ENCODE measurements at places on chromosomes 3 and 15. TPM values are rescaled to one million over a fixed set of nuclear protein-coding genes. Genes with fewer than 3 reads are reported as not detected.

GRCh38 chr15:66753687-66754377 is 51.8 kb downstream of the SMAD6 start:
- H3K4me3 ChIP-seq: no peak overlapping the region
- H3K27me3 ChIP-seq: peaks cover 8% of the 10 kb centered on the region
- no peak for DNase-seq
- H3K27ac ChIP-seq: no peak overlapping the region

DNA sequence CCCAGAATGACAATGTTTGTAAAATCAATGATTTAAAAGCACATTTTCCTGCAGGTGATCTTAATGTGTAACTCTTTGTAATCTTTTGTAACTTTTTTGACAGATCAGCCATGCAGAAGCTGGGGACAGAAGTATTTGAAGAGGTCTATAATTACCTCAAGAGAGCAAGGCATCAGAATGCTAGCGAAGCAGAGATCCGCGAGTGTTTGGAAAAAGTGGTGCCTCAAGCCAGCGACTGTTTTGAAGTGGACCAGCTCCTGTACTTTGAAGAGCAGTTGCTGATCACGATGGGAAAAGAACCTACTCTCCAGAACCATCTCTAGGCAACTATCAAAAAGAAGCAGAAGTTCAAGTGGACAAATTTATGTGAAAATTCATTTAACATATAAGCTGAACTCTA is 32.1 kb upstream of the NUDT16 start:
- no peaks in the 10 kb centered on the region for H3K27me3 ChIP-seq
- DNase-seq: no peak
- H3K27ac ChIP-seq: no peak overlapping the region
- no peaks in the 10 kb centered on the region for H3K36me3 ChIP-seq
- H3K4me3 ChIP-seq: no peak overlapping the region

DNA sequence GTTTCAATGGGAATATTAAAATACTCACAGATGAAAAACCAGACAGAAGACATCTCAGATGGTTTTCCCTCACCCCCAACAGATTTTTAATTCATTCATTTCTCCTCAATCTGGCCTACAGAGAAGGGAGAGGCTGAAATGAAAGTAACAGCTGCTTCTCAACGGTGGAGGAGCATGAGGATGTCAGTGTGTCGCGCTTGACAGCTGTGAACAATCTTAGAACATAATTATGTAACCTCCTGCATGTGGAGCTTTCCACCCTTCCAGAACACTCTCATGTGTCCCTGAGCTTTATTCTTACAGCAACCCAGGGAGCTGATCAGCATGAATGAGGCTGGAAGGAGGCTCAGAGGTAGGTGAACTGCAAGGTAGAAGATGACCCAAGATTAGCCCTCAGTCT is 52.7 kb downstream of the MB21D2 start:
- H3K36me3 ChIP-seq: peaks cover 2% of the 10 kb centered on the region
- no peak overlapping the region for H3K4me3 ChIP-seq
- H3K27me3 ChIP-seq: no peaks in the 10 kb centered on the region
- no peak overlapping the region for H3K27ac ChIP-seq
- peaks cover 21% of the 10 kb centered on the region for H3K4me1 ChIP-seq

The SRGAP3 gene
- 3.2 TPM for total RNA-seq

DNA sequence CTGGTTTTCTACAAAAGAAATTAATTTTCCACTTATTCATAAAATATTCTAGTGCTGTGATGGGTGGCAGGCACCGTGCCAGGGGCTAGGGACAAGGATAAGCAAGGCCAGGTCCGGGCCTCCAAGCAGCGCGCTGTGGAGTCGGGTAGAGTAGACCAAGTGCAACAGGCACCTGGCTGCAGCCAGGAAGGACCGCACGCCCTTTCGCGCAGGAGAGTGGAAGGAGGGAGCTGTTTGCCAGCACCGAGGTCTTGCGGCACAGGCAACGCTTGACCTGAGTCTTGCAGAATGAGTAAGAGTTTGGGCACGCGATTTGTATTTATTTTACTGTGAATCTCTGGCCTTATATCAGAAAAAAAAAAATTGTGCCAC is at the start of gene CASR:
CASR (plus strand) TSS at position 148 of the 372 bp plus-strand sequence. CDS start 70,522 bp downstream, outside the sequence.
- H3K36me3 ChIP-seq: no peaks in the 10 kb centered on the region
- H3K4me3 ChIP-seq: peak within 1 kb of the TSS; percentile 40
- H3K27me3 ChIP-seq: peaks cover 75% of the 10 kb centered on the region
- DNase-seq: no peak
- peaks cover 5% of the 10 kb centered on the region for H3K4me1 ChIP-seq

The GAP43 gene
- not detected for total RNA-seq

DNA sequence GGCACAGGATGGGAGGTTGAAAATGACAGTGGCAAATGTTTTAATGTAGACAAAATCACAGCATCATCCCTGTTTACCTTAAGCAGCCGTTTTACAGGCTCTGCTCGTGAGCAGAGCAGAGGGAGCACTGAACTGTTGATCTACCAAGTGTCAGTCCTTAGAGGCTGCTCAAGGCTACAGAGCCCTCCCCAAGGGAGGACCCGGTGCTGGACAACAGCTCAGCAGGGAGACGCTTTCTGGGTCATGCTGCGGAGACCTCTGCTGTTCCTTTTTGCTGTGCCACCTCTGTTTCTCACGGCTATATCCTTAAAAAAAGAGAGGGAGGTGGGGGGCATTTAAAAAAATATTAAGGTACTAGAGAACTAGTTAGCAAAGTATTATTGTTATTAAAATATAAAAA is 400.2 kb downstream of the GABRB3 start:
- no peak for DNase-seq
- no peaks in the 10 kb centered on the region for H3K4me1 ChIP-seq
- H3K27me3 ChIP-seq: no peaks in the 10 kb centered on the region
- H3K4me3 ChIP-seq: no peak overlapping the region
- H3K27ac ChIP-seq: no peak overlapping the region

The HACD3 gene
- 32.8 TPM for total RNA-seq

The CHST2 gene
- 1.3 TPM for total RNA-seq

DNA sequence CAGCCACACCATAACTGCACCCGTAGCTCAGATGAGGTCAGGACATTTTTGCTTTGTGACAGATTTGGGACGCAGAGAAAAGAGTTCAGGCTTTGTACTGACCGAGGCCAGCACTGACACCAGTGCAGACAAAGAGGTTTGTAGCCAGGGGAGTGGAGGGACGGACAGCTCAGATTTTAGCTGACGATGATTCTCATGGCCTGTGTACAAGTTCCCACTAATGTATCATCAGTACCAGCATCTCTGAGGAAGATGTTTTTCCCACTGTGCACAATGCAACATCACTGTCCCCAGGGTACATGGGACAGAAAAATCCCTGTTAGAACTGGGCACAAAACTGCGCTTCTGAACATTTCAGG is 112.7 kb downstream of the SLCO3A1 start:
- DNase-seq: no peak
- no peaks in the 10 kb centered on the region for H3K27me3 ChIP-seq
- H3K36me3 ChIP-seq: peaks cover 5% of the 10 kb centered on the region
- no peak overlapping the region for H3K4me3 ChIP-seq

GRCh38 chr3:179957264-179957845 is 79.4 kb downstream of the PEX5L start:
- H3K36me3 ChIP-seq: no peaks in the 10 kb centered on the region
- no peak overlapping the region for H3K4me3 ChIP-seq
- no peak for DNase-seq

- no peak overlapping the region for H3K27ac ChIP-seq
- H3K36me3 ChIP-seq: no peaks in the 10 kb centered on the region
- H3K4me1 ChIP-seq: peaks cover 4% of the 10 kb centered on the region
- no peak for DNase-seq
- H3K27me3 ChIP-seq: peaks cover 36% of the 10 kb centered on the region
Observed at GRCh38 chr15:55741833-55742497, 987 bp downstream of the PRTG start.

The STRIT1 gene
- total RNA-seq: not detected

GRCh38 chr3:79843180-79843579 is 75.4 kb upstream of the ROBO1 start:
- no peak overlapping the region for H3K4me3 ChIP-seq
- H3K27ac ChIP-seq: no peak overlapping the region
- no peaks in the 10 kb centered on the region for H3K36me3 ChIP-seq

DNA sequence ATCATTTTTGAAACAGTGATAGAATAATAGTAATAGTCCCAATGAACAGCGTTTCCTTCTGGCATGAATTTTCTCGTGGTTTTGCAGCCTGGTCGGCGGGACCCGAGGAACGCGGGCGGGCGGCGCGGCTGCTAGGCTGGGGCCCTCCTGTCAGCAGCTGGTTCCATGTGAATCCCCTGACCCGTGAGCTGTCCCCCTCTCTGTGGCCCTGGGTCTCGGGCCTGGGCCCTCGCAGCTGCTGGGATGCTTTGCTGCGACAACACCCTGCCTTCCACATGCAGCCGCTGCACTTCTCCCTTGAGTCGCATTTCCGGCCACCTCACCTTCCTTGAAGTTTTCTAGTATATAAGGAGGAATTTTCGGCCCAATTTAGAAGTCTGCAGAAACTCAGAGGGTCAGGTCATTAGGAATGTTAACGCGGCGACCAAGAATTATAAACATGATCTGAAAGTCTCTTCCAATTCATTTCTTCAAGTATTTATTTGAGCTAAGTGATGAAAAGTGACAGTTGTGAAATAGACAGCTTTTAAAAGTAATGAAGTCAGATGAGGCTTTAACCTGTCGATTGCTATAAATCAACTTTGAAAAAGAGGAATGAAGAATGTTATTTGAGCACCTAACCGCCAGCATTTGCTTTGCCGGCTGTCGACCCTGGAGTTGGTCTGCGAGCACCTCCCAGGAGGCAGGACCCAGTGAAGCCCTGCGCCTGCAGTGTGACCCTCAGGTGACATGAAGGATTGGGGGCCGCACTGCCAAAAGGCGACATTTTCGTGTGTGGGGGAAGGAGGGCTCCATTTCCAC is 27.7 kb downstream of the NR2F2 start:
- peaks cover 21% of the 10 kb centered on the region for H3K4me1 ChIP-seq
- H3K36me3 ChIP-seq: peaks cover 2% of the 10 kb centered on the region
- peak overlapping the region; percentile 68 for H3K4me3 ChIP-seq

The BNC1 gene
- total RNA-seq: not detected

Data from activated CD4-positive, alpha-beta T cell treated with anti-CD3 and anti-CD28 coated beads, Interleukin-2, amount 10 ng/mL, durations not matched to agents 7 days and 5 days (primary cell).